ENCODE measurements at places on chromosomes 12 and 14.

GRCh38 chr12:1504895-1505311 is 89.5 kb downstream of the FBXL14 start:
- DNase-seq: no peak

- DNase-seq: no peak
These were observed 1135.0 kb downstream of the GALC start for GRCh38 chr14:86858031-86858430.

- DNase-seq: no peak
These were observed 9.1 kb downstream of the SLC38A1 start for GRCh38 chr12:46259713-46260112.

GRCh38 chr12:54142114-54142475 is 46.7 kb downstream of the SMUG1 start:
- no peak for DNase-seq

Measured in GM20000 (cell line).